ENCODE measurements at places on chromosomes 13 and 19. TPM values are rescaled to one million over a fixed set of nuclear protein-coding genes. Genes with fewer than 3 reads are reported as not detected.

NCAN gene
- not detected for polyA plus RNA-seq

NLRP4 gene
- polyA plus RNA-seq, result not detected

ZNF575 gene
- polyA plus RNA-seq, result 0.97 TPM

NBEA gene
- polyA plus RNA-seq, result 8.1 TPM

All from right cardiac atrium (tissue), 5 donors.